ENCODE measurements at places on chromosomes 16 and 17.

DNA sequence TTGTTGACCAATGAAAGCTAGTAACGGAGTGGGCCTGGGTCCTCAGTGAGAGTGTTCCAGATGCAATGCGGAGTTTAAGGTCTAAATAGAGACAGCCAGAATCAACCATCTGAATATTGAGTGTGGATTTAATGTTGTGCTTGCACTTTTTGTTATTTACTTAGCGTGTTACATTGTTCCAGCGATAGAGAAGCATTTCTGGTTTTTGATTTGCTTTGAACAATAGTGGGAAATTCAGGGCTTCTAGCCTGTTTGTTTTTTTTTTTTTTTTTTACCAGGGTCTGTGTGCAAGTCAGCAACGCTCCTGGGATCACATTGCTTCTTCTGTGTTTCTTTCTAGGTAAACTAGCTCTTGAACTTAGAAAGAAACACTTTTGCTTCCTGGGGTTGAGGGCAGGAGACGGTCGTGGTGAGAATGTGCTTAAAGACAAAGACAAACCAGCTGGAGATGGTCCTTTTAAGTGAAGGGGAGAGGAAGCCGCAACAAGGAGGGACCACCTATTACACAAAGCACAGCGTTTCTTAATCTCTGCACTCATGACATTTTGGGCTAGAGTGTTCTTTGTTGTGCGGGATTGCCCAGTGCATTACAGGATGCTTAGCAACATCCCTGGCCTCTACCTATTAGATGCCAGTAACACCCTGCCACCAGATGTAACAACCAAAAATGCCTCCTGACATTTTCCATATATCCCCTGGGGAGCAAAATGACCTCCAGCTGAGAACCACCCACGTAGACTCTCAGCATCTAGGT lies 119.2 kb downstream of the MAP2K6 start:
- no peak for DNase-seq

DNA sequence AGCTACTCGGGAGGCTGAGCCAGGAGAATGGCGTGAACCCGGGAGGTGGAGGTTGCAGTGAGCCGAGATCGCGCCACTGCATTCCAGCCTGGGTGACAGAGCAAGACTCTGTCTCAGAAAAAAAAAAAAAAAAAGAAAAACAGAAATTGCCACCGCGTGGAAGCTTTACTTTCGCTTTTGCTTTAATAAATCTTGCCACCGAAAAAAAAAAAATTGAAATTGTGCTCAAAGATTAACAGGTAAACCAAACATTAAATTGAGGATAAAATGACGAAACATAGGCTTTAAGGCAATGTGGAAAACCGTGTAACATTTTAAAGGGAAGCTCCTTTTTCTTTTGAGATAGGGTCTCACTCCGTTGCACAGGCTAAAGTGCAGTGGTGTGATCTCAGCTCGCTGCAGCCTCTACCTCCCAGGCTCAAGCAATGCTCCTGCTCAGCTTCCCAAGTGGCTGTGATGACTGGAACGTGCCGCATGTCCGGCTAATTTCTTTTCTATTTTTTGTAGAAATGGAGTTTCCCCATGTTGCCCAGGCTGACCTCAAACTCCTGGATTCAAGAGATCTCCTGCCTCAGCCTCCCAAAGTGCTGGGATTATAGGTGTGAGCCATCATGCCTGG lies 40.1 kb downstream of the ZNF276 start:
- DNase-seq: no peak

DNA sequence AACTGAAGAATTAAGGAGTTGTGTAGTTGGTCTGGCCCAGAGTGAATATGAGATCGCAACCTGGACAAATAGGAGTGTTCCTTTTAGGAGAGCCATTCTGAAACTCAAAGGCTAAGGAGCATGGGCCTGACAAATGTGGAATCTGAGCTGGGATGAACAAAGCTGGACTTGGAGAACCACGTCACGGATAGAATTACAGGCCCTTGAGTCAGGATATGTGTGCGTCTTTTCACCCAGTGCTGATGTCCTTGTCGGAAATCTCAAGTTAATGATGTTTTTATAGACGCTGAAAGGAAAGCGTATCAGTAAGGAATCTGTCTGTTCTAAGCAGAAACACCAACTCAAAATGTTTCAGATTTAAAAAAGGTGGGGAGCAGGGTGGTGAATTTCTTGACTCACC lies 173.8 kb upstream of the ZKSCAN2 start:
- no peak for DNase-seq

GRCh38 chr17:43015579-43015978 lies 6.6 kb downstream of the VAT1 start:
- DNase-seq: no peak

DNA sequence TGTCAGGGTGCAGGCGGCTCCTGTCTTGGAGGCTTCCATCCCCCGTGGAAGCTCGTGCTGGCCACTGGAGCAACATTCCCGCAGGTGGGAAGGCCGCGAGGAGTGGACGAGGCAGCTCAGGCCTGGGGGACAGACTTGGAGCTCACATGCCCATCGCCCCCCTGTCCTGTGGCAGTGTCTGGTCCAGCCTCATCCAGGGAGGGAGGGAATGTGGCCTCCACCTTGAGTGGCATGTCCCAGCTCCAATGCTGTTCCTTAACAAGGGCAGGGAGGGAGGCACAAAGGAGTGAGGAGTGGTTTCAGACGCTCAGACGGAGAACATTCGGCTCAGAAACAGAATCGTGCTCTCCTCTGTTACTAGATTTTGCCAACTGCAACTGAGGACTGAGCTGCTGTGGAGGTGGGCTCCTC lies 159.4 kb upstream of the CHMP6 start:
- no peak for DNase-seq

GRCh38 chr17:45277216-45277849 lies 15.4 kb upstream of the SPATA32 start:
- DNase-seq: peak; percentile 86

GRCh38 chr17:58402679-58403078 lies 14.7 kb downstream of the RNF43 start:
- no peak for DNase-seq

DNA sequence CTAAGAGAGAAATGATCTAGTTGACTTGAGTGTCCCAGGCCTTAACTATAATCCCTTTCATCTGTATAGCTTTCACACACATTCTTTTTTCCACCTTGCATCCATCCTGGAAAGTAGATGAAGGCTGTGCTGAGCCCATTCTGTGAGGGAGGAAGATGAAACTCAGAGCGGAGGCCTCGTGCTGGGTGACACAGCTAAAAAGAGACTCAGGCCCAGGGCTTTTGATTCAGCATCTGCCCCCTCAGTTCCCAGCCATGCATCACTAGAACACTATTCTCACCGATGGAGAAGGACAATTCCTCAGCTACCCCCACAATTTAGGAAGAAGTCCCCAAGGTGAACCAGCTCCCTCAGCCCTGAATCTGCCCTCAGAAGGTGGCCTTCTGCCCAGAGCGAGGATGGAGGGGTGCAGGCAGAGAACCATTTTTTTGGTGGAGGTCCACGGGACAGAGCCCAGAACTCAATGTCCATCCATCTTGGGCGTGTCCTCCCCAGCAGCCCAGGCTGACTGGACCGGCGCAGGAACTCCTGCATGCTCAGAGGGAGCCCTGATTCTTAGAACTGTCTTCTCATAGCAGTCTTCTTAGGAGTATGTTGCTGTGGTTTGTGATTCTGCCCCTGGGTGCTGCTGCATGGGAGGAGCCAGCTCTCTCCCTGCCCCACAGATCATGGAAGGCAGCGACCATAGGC lies 5.8 kb upstream of the MYCBPAP start:
- DNase-seq: no peak

DNA sequence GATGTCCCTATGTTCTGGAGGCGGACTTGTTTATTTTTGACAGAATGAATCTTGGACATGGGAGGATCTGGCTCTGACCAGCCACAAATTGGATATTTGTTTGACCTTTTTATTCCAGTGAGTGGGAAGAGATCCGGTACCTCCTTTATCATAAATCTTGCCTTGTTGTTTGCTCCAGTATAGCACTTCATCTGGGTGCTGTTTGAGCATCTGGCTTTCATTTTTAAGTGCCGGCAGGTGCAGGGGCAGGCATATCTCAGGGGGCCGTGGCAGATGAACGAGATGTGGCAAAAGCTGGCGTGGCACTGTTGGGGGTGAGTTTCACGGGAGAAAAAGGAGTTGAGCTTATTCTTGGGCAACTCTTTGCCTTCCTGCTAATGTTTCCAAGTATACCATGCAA lies 37.8 kb downstream of the MSI2 start:
- no peak for DNase-seq

DNA sequence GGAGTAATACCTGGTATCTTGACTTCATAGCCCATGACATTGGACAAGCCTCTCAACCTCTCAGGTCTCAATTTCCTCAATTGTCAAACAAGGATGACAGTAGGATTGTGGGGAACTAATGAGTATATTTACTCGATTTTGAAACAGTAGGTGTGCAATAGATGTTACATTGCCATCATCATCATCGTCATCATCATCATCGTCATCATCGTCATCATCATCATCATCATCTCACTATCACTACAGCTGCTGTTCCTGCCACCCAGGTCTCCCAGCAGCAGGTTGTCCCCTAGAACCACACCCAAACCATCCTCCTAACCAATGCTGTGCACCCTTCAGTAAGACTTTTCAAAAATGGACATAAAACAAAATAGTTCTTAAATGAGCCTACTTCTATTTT lies 24.8 kb upstream of the CDRT4 start:
- no peak for DNase-seq

- no peak for DNase-seq
Observed at GRCh38 chr16:69384974-69385373, 833 bp downstream of the TERF2 start.

DNA sequence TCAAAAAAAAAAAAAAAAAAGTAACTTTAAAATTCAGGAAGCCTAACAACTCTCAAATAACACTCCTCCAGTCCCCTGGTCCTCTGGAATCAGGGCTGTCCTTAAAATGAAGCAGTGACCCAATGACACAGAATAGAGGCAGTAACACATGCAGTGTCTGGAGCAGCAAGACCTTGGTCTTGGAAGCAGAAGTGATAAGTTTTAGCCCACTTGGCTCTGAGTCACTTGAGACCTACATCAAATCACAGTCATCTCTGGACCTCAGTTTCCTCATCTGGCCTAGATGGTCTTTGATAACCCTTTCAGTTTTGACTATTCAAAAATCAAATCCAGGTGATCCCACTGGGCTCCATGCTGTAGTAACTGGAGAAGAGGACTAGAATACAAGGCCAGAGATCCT lies 39.0 kb downstream of the LYRM1 start:
- no peak for DNase-seq

DNA sequence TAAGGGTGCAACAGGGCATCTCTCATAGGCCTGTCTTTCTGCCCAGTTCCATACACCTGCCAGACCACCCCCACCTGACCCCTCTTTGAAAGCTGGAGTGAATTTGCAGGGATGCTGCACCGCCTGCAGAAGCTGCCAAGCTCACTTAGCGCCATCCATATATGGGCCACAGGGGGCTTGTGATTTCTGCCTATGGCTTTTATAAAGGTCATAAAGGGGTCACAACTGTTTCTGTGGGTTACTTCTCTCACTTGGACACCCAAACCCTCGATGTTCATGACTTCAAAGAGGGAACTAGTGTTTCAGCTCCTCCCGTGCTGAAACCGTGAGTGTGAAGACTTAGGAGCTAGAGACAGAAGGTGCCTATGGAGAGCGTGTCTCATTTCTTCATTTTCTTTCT lies 23.9 kb upstream of the MEAK7 start:
- no peak for DNase-seq

DNA sequence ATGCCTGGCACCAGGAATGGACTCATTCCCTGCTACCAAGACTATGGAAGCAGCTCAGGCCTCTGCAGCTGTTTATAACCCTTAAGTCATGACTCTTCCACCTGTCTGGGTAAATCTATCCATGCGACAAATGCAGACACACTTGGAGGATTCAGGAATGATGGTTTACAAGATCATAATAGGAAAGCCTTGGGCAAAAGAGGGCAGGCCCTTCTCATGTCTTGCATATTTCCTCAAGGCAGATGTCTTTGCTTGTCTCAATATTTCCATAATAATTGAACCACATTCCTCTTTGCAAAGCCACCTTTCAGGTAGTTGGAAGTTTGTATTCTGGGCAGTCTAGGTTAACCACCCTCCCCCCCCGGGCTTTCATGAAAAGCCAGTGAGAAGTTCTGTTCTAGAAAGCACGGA lies 884 bp upstream of the JPT1 start:
- DNase-seq: no peak

- peak; percentile 49 for DNase-seq
Observed at GRCh38 chr17:50765454-50766221, 1.7 kb downstream of the ANKRD40CL start.

- DNase-seq: no peak
Observed at GRCh38 chr17:43721537-43722268, 36.9 kb downstream of the SOST start.

- no peak for DNase-seq
Observed at GRCh38 chr17:9361188-9361955, 214.2 kb downstream of the STX8 start.

DNA sequence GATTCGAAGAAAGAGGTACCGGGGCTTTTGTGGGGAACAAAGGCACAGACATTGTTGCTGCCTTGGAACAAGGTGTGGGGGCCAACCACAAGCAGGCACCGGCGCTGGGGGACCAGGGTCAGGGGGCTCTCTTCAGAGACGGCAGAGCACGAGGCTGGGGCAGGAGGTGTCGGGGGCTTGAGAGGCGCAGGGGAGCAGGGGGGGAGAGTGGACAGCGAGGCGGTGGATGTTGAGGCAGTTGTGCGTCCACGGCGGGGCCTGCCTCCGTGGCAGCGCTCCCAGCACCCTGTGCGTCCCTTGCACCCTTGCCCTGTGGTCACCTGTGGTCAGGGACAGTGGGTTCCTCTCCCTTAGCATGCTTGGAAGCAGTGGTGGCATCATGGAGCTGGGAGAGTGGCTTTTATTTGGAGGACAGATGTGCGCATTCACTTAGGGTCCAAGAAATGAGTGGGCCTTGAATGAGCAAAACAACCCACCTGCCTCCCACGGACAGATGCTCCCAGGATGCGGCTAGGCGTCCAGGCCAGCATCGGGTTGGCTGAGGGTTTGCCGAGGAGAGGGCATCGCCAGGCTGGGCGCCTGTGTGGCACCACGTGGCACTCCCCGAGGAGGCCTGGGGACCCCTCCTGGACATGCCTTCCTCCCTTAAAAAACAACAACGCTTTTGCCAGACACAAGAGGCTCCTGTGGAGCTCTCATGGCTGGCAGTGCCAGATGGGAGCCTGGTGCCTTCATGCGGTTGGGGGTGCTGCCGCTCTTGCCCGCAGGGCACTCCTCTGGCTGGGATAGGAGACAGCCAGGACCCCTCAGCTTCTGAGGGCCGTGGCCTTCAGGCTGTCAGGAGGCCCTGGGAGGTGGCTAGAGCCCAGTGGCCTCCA lies 113.0 kb downstream of the BANP start:
- DNase-seq: no peak

- no peak for DNase-seq
Observed at GRCh38 chr16:13951611-13952010, 31.7 kb downstream of the ERCC4 start.

DNA sequence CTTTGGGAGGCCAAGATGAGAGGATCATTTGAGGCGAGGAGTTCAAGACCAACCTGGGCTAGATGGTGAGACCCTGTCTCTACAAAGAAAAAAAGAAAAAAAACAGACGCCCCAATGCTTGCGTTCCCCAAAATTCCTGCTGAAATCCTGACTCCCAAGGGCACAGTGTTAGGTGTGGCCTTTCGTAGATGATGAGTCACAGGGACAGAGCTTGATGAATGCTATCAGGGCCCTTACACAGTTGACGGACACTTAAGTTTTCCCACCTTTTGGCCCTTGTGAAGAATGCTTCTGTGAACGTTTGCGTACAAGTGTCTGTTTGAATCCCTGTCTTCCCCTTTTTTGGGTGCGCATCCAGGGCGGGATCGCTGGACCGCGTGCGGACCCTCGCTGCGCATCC lies 16.5 kb upstream of the ZNF750 start:
- DNase-seq: no peak
